GM12891 (cell line): ENCODE measurements at places on chromosomes 7 and 10.

DNA sequence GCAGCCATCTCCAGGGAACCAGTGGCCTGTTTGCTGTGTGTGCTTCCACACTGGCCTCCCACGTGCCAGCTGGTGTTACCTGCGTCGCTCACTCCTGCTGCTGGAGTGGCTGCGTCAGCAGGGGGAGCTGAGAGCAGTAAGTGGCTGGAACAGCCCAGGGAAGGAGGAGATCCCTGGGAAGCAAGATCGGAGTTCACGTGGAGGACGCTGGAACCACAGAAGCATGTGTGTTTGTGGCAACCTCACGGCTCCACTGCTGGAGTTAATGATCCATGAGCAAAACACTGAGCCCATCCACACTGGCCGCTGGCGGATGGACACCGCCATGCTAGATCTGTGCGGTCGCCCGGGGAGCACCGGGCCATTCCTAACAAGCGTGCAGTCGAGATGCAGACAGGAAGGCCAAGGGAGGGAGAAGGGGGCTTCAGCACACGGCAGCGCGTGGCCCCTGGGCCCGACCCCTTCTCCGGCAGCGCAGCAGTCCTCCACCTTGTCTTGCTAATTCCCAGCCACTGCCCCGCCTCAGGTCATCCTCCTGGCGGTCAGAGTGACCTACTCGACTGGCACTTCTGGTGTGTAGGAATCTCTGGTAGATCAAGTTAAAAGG, 68.5 kb upstream of the EEPD1 start:
- DNase-seq, result no peak

GRCh38 chr10:11546581-11546980, 64.9 kb downstream of the USP6NL start:
- DNase-seq, result no peak

DNA sequence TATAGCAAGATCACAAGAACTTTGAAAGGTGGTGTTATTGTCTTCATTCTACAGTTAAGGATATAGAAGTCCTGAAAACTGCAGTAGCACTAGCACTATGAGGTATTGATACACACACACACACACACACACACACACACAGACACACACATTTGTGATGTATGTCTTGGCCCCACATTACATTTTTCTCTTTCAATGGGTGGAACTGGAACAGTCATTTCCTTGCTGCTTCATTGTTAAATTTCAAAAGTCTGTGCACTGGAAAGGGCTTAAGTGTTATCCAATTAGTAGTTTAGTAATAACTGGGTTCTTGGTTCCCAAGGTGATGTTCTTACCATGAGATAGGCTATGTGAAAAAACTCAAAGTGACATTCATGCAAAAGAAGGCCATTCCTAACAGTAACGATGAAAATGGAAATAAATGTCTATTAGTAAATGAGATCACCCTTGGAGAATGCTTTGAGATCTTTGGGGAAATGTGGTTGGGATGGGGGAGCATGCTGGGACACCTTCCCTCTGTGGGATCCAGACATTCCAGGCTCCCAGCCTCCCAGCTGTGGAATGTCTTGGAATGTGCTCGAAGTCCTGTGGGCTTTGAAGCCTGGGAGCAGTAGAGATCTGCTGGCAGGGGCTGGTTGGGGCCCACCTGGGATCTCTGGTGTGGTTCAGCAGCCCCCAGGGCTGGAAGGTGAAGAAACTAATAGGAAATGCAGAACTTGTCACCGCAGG, 37.4 kb upstream of the CALD1 start:
- no peak for DNase-seq

DNA sequence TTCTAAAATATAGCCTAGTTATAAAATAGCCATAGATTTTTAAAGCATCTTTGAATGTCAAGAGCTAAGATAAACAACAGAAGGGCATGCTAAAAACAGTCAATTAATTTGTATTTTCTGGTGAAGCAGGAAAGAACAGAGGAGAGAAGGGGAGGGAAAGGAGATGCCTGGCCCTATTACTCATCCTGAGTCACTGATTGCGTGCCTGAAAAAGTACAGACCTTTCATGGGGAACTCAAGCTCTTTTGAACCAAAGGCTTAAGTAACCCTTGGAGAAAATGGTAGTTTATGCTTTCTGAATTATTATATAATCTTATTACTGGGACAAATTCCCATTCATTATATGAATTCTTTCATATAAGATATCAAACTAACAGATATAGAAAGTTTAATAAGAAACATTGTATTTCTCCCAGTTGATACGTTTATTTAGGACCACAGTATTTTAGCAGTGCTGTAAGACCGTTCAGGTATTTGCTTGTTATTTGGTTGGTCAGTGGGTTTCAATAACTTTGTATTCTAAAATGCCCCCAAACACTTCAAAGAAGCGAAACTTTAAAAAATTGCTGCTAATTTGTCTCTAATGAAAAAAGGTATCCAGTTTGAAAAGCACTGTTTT, 151.3 kb downstream of the HGF start:
- DNase-seq, result no peak

- no peak for DNase-seq
Observed at GRCh38 chr10:77604941-77605351, 32.7 kb downstream of the KCNMA1 start.

DNA sequence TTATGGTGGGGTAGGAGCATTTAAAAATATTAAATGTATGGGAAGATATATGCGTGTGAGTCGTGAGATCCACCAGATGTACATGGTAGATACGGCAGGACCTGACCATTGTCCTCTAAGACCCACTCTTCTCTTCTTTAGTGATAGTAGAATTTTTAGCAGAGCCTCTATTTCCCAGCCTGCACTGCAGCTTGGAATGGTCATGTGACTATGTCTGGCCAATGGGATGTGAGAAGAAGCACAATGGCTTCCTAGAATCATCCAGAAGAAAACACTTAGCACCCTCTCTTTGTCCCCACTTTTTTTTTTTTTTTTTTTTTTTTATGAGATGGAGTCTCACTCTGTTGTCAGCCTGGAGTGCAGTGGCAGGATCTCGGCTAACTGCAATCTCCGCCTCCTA, 86.6 kb upstream of the CYTH3 start:
- DNase-seq, result no peak

DNA sequence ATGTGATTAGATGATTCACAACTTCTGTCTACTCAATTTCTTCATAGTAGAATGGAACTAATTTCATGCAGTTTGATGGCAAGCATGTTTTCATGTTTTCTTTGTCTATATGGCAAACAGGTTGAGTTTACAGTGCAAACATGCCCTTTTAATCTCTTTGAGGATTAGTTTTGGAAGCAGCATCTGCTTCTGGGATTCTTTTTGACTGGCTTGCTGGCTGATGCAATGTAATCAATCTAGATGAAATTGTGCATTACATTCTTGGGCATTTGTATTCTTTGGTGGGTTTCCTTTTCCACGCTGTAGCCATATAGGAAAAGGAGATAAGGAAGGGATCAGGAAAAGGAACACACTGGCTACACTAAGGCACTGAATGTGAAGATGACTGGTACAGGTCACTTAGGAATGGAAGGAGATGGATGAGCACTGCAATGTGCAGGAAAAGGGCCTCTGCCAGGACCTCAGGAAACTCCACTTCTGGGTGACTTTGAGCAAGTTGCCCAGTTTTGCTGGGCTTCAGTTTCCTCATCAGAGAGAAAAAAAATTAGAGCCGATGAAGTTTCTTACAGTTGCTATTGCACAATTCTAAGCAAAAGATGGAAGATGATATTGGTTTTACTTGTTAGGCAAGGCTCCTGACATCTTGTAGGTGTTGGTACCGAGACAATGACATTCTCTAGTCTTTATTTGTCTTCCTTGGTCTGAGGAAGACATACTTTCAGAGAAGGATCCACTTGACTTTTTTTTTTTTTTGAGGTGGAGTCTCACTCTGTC, 269.1 kb downstream of the SUGCT start:
- DNase-seq, result no peak

DNA sequence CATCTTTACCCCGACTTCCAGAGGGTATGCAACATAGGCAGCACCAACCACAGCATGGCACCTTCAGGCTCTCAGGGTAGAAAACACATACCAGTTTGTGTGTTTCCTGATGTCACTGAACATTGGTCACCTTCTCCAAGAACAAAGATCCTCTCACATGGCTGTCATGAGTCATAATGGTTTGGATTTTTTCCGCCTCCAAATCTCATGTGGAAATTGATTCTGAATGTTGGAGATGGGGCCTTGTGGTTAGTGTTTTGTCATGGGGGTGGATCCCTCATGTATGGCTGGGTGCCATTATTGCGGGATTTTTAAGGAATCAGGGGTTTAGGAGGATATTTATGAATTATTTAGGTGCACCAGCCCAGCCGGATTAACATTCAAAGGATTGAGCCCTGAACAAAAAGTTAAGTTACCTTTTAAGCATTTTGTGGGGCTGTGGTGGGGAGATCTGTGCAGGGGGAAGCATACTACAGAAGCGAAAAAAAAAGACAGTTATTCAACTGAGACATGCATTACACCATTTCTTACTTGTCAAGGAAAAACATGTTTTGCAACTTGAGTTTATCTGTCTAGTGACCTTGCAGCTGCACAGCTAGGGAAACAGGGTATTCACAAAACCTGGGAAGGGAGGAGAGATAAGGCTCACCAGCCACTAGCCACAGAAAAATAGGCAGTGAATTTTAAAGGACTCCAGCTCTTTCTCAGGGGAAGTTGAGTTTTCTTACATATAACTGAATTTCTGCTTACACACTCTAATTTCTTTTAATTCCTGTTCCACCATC, 774.1 kb upstream of the AUTS2 start:
- no peak for DNase-seq

DNA sequence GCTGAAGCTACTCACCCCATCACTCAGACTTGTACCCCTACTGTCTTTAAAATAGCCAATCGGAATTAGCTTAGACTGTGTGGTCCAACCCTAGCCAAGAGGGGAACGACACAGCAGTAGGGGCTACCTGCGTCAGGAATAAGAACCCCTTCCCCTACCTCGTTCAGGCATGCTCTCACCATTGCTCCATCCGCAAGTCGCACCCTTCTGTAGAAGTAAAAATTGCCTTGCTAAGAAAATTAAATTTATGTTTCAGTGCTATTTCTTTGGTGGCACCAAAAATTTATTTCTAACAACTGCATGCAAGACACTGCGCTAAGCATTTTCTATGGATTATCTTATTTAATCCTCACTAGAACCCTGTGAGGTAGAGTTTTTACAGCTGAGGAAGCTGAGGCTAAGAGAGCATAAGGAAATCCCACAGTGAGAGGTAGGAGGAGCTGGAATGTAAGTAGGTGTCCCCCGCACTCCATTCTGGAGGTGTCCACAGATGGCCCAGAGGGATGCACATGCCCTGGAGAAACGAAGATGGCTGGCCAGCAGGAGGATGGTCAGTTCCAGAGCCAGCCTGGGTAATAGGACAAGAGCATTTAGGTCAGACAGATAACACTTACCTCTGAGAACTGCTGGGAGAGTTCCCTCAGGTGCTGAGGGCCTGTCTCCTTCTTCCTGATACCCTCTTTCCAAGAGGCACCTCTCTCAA, 15.3 kb upstream of the CACUL1 start:
- DNase-seq, result no peak

GRCh38 chr7:139720705-139721231, 57.0 kb downstream of the HIPK2 start:
- no peak for DNase-seq

DNA sequence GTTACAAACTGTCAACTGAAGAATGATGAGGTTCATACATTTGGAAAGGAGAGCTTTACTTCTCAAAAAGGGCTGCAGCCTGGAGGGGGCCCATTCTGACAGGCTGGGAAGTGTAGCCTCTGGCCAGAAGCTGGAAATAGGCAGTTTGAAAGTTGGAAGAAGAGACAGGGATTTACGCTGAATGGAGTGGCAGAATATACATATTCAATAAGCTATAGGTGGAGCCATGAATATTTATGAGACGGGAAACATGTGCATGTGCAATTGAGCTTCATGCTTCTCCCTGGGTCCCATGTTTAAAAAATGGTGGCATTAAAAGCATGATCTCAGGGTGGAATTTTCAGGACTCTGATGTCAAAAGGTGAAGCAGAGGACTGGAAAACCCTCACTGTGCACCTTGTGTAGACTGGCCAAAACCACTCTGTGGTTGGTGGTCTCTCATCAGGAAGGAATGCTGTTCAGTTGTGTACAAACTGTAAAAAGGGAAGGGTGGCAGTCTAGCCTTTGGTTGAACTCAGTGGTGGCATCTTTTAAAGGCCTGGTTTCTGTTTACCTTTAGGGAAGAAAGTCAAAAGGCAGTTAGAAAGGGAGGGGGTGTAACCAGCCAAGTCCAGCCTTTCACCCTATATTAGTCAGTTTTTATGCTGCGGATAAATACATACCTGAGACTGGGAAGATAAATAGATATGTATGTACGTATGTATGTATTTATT, 7.2 kb upstream of the ACTR3B start:
- no peak for DNase-seq

- no peak for DNase-seq
Observed at GRCh38 chr7:107924841-107925504, 34.0 kb downstream of the DLD start.

DNA sequence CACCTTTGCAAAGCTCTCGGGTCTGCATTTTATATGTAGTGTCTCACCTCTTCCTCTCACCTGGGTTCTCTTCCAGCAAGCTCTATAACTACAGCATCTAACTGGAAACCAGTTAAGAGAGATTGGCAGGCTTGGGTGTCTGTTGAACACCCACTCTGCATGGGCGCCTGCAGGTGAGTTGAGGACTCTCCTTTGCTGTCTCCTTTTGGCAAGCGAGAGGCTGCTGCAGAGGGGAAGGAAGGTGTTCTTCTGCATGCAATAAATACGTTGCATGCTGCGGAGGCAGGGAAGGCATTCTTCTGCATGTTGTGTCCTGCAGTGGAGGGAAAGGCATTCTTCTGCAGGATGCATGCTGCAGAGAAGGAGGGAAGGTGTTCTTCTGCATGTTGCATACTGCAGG, 81.4 kb upstream of the ADAM12 start:
- DNase-seq, result no peak

DNA sequence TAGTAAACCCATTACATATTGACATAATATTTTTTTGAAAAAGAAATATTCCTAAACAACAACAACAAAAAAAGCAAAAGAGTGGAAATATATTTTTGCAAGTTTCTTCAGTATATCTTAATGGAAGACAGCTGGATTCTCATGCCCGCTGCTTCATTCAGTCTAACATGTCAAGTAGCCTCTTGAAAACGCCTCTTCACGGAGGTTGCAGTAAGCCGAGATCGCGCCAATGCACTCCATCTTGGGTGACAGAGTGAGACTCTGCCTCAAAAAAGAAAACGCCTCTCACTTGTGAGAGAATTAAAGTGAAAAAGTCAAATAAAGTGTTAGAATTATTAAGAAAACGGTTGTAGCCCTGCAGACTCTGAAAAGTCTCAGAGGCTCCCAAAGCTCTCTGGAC, 1.3 kb downstream of the CUTC start:
- no peak for DNase-seq

- no peak for DNase-seq
Observed at GRCh38 chr10:70747192-70747965, 37.8 kb downstream of the TBATA start.
